Osteoblast (primary cell): ENCODE measurements at places on chromosomes 12 and 14. TPM values are rescaled to one million over a fixed set of nuclear protein-coding genes. Genes with fewer than 3 reads are reported as not detected.
A peak's percentile ranks its signal among the peaks of the same experiment; 100 is the strongest.

Gene GRIN2B
- not detected in 2 replicates for total RNA-seq

Gene TCP11L2
- 104 and 109 TPM in 2 replicates for total RNA-seq

Gene GPATCH2L
- total RNA-seq, result 43.8 and 48.3 TPM in 2 replicates

Gene LYZ
- 1.8 and 8.3 TPM in 2 replicates for total RNA-seq

Gene RDH16
- under 0.01 TPM in 2 replicates for total RNA-seq

Gene FAM181A
- not detected in 2 replicates for total RNA-seq

Gene MNAT1
- total RNA-seq, result 51.4 and 57.2 TPM in 2 replicates

Gene STRN3
- 45.1 and 55.7 TPM in 2 replicates for total RNA-seq

Gene KRT73
- not detected in 2 replicates for total RNA-seq

Gene GZMH
- not detected in 2 replicates for total RNA-seq

Gene KRT81
- total RNA-seq, result 0.29 TPM in 1 of 2 replicates, not detected in the other

Gene MYBPC1
- total RNA-seq, result not detected in 2 replicates

Gene KRT6C
- not detected in 2 replicates for total RNA-seq

Gene INSM2
- not detected in 2 replicates for total RNA-seq

Gene CCNT1
- 25.0 and 32.1 TPM in 2 replicates for total RNA-seq

Gene ASIC1
- 0.72 and 0.88 TPM in 2 replicates for total RNA-seq

Gene DENND5B
- 18.8 and 25.6 TPM in 2 replicates for total RNA-seq

Gene RPGRIP1
- under 0.01 TPM in 1 of 2 replicates, not detected in the other for total RNA-seq

- DNase-seq, result no peak
Observed at GRCh38 chr12:64895526-64895925, 71.1 kb downstream of the TBC1D30 start.

DNA sequence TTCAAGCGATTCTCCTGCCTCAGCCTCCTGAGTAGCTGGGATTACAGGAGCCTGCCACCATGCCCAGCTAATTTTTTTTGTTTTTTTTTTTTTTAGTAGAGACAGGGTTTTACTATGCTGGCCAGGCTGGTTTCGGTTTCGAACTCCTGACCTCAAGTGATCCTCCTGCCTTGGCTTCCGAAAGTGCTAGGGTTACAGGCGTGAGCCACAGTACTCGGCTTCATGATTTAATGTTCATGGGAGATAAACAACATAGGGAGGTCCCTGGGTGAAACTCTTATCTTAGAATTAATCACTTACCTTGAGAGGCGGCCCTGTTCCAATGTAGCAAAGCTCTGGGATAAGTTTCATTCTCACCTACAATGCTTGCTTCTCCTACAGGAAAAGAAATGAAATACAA is 48.3 kb downstream of the SEL1L start:
- no peak for DNase-seq

DNA sequence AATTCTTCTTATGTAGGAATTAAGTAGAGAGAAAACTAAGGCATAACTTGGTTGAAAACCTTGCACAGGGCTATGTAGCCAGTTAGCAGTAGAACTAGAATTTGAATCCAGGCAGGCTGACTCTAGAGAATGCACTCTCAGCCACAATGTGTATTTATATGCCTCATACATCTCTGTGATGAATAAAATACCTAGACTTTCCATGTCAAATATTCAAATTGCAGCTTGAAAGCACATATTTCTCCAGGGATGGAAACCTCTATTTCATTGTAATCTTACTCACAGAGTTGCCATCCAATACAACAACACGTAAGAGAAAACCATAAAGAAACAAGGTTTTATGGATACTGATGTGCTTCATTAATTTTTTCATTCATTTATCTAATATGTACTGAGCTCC is 256.0 kb upstream of the FLRT2 start:
- DNase-seq, result no peak

- no peak for DNase-seq
Observed at GRCh38 chr14:56160088-56160487, 41.9 kb downstream of the PELI2 start.

- no peak for DNase-seq
Observed at GRCh38 chr12:57497223-57498131, 9.6 kb downstream of the MARS1 start.

DNA sequence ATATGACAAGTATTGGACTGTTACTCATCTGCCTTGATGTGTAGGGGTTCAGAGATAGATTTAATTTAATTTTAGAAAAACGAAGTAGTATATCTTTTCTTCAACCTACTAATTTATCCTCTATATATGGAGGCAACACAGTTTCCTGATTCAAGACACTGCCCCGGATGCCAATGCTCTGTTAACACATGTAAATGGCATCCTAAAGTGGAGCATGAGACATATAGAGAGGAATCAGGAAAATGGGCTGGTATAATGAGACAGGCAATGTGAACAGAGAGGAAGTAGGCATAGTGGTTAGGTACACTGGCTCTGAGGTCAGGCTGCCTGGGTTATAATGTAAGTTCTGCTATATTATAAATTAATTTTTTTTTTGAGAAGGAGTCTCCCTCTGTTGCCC is 85.6 kb downstream of the OTOGL start:
- DNase-seq, result peak; percentile 29

DNA sequence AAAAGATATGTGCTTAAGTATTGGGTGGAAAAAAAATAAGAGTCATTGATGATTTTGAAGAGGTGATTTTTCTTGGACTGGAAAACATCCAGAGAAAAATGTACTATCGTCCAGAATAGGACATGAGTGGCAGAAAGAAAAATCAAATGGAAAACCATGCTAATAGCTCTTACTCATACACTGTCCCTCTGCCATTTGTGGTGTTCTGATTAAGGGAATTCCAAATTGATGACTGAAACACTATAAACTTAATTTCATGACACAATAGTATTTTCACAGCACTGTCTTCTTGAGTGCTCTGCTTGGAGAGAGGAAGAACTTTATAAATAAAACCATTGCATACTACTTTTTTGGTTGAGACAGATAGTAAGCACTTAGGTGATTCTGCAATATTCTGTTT is 72.4 kb downstream of the USP15 start:
- DNase-seq, result peak; percentile 13

DNA sequence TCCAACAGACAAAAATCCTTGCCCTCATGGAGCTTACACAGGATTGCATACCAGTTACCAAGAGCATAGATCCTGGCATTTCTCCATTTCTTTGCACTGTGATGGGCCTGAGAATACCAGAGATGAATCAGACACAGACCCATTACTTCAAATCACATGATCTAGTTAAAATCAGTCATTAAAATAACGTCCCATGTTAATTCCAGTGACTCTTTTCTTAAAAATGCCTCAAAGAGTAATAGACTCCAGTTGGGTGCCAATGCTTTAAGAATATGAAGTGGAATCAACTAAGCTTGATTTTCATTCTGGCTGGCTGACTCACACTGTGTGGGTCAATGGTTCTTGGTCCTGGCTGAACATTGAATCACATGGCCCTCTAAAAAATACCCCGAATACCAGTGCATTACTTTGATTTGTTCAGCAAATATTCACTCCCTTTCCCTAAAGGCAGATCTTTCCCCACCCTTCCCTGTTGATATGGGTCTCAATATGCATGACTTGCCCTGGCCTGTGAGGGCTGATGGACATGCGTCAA is 11.0 kb downstream of the ASB2 start:
- DNase-seq, result peak; percentile 97

- DNase-seq, result no peak
Observed at GRCh38 chr14:81247271-81247766, 26.6 kb upstream of the GTF2A1 start.

GRCh38 chr14:61125867-61126572 is 145.0 kb downstream of the SLC38A6 start:
- DNase-seq, result no peak

DNA sequence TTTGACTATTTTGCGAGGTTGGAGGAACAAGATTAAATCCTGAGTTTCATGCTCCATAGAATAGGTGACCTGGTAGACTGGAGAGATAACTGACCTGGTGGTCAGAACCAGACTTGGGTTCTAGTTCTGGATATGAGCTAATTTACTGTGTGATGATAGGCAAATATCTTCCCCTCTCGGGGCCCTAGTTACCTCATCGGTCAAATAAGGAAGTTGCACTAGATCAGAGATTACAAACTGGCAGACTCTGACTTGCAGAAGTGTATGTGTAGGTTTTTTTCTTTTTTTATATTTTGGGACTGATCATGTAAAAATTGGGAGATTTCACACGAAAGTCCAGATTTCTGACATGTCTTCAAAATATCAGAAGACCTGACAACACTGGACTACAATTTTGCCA is 37.0 kb downstream of the RPH3A start:
- DNase-seq, result no peak

DNA sequence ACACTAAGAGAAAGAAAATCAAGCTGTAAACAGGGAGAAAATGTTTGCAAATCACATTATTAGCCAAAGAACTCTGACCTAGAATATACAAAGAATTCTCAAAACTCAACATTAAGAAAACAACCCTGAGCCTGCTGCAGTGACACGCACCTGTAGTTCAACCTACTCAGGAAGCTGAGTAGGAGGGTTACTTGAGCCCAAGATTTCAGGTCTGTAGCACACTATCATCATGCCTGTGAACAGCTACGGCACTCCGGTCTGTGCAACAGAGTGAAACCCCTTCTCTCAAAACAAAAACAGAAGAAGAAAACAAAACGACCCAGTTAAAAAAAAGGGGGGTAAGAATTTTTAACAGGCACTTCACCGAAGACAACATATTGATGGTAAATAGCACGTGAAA is 20.8 kb downstream of the SAV1 start:
- no peak for DNase-seq

DNA sequence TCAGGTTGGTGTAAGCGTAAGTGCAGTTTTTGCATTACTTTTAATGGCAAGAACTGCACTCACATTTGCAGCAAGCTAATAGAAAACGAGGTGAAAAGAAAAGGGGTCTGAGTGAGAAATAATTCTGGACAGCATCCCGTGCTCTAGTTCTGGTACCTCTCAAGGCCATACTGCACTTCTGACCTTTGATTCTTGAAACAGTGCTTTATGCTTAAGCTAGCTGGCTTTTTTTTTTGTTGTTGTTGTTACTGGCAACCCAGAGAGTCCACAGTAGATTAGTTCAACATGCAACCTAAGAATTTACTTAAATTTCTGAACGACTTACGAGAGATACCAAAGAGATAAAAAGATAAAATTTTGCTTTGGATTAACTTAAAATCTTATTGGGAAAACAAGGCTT is 75.2 kb upstream of the PRKD1 start:
- no peak for DNase-seq

GRCh38 chr12:34389378-34390170 is 367.3 kb downstream of the ALG10 start:
- peak; percentile 32 for DNase-seq

DNA sequence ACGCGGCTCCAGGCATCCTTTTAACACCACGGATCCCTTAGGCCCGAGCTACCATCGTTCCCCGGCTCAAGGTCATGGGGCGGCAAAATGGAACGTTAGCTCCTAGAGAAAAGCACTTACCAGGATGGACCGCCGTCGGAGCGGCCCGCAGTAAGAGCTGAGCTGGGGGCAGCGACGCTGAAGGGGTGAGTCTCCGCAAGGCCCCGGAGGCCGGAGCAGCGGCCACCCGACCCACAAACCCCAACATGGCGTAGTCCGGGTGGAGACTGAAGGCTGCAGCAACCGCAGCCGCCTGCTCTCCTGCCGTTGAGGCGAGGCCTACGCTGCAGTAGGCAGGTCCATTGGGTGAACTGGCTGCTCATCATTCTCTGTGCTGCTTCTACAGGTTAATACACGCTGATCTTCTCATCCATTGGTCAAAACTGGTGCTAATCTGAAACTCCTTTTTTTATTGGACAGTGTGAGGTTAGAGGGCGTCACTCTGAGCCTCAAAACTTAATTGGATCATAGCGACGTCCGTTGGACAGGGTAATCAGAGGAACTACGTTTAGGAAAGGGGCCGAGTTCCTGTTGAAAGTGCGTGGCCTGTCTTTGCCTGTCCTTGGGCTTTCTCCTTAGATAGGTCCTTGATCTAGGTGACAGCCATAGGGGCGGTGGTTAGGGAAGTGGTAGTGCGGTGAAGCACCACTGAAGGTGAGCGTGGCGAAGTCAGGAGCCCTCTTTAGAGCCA is at the start of gene ATP5F1B:
Gene ATP5F1B, minus strand, starts transcription at position 268 of the 730 bp plus-strand sequence. Its CDS starts 21 bp downstream, at position 247.
- DNase-seq, result peak; percentile 98

GRCh38 chr12:109885616-109886015 is 5.3 kb upstream of the GLTP start:
- DNase-seq, result no peak

DNA sequence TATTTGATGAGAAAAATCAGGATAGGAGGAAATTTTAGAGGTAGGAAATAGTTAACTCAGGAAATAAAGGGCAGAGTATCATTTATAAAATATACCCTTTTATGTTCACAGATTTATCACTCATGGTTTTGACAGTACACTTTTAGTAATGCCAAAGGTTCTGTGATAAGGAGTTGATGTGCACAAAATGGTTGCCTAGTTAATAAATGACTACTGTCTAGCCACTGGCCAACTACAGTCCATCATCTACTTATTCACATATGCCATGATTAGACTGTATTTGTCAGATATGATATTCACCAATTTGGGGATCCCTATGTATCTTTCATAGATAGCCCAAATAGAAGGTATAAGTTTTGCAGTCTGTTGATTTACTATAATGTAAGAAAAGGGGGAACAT is 19.2 kb upstream of the GXYLT1 start:
- DNase-seq, result no peak

DNA sequence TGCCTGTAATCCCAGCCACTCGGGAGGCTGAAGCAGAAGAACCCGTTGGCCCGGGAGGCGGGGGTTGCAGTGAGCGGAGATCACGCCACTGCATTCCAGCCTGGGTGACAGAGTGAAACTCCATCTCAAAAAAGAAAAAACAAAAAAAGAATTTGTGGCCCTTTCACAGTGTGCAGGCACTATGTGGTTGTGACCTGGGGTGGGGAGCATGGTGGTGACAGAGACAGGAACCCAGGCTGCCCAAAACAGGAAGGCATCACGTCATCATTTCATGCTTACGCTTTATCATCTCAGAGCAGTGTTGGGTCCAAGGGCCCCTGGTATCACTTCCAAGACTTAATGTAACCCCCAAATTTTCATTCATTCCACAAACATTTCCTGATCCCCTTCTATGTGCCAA is 175.7 kb upstream of the GSC start:
- DNase-seq, result no peak

GRCh38 chr14:93059917-93060545 is 55.7 kb downstream of the ITPK1 start:
- DNase-seq, result peak; percentile 43

DNA sequence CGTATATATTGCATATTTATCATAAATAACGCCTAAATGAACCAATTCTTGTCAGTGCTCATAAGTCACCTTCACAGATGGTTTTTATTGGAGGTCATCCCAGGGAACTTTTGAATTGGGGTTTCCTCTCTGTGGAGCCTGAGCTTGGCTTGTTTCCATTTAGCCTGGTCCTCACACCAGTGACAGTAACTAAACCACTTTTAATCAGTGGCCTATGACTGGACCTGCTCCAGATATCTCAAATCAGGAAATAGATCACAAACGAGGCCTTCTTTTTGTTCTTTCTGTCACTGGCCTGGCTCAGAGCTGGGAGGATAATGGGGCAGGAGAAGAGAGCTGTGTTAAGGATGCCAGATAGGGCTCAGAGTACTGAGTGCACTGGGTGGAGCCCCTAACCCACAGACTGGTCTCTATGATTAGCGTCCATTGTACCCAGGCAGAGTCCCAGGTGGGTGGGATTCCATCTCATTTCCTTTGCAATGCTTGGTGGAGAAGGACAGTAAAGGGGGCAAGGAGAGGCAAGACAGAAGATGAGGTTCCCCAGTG is 92.4 kb downstream of the NUAK1 start:
- no peak for DNase-seq
